Caudate nucleus (tissue), 63 donors: ENCODE measurements at places on chromosomes 2 and 18.
A peak's percentile ranks its signal among the peaks of the same experiment; 100 is the strongest.

GRCh38 chr18:79245517-79246001, 150.2 kb upstream of the NFATC1 start:
- DNase-seq: no peak

DNA sequence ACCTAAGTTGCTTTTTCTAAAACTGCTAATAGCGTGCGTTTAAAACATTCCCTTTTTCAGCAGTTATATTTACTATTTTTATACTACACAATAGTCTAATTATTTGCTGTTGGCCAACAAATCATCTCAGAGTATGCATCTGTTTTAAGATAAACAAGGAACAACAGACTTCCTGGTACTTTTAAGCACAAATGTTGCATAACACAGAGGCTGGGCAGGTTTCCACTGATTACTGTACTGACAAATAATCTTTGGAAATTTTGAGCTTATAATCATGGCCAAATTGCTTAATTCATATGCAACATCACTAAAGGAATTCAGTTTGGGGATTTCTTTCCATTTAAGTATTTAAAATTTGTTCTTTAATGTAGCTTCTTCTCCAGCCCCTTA, 737.4 kb upstream of the SALL3 start:
- DNase-seq: no peak

GRCh38 chr2:219551441-219552381, 7.9 kb downstream of the TMEM198 start:
- DNase-seq: no peak

DNA sequence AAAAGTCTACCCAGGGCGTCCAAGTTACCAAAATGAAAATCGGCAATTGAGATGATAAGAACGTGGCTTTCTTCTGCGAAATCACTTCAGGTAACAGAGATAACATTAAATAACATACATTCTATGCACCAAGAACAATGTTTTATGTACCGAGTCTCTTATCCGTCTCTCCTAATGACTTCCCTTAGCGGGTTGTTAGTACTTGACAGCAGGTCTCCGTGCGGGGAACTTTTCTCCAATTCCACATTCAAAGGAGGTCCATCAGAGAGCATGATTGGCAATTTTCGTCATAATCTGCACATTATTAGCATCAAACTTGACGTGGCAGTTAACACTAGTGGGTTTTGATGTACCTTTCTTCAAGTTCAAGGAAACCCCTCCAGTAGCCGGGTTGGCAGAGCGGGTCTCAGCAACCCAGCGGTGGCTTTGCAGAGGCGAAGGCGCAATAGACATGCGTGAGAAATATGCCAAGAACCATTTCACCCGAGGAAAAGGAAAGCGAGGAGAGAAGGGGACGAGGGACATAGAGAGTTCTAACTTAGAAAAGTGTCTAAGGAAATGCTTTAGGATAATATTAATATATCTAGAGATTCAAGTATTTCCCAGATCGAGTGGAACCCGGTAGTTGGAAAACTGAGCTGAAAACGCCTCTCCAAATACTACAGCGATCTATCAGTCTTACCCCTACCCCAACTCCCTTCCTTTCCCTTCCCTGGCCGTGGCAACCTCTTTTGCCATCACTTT, 5.0 kb downstream of the EVX2 start:
- DNase-seq: no peak

DNA sequence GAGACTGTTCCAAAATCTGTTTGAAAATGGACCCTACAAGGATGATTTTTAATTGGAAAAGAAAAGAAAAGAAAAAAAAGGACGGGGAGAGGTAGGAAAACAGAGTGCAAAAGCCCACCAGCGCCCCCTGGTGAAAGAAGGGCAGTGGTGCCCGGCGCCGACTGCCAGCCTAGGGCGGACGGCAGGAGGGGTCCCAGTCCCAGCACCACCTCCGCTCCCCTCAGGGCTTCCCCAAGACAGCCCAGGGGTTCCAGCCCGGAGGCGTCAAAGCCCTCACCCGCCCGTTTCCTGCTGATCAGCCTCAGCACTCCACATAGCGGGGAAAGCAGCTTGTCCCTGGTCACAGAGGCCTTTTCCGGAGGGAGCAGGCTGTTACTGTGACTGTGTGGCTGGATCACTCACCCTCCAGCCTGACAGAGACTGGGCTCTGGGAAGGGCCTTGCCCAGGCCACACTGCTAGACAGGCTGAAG, 213.9 kb downstream of the TFCP2L1 start:
- DNase-seq: peak; percentile 58

DNA sequence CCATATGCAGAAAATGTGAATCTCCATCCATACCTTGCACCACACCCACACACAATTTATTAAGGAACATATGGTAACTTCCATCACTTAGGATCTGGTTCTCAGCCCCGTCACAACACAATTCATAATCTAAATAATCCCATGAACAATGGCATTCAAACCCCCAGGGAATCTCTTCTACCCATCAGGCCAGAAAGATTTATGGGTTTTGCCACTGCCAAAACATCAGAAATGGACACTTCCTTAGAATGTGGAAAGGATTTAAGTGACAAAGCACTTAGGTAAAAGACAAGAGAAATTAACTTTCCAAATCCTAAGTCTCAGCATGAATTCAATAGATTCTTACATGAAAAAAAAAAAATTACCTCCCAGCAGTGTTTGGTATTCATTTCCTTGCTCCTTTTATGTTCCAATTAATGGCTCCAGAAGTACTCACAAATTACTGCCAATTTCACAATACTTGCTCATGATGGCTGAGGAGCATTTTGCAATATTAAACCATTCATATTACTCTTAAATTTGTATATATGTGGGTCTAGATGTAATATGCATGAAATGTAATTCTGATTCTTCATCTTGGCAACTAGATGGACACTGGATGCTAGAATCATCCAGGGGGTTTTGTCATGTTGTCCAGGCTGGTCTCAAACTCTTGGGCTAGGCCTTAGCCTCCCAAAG, 56.5 kb upstream of the TMEM247 start:
- DNase-seq: no peak

GRCh38 chr2:239898292-239898925, 126.7 kb downstream of the NDUFA10 start:
- DNase-seq: no peak

- DNase-seq: peak; percentile 9
Observed at GRCh38 chr2:230219419-230220331, at the start of gene SP110. TSS of gene SP110 (minus strand) at chr2:230219984. CDS start at chr2:230216927, 3,057 bp downstream.

GRCh38 chr18:48695671-48696070, 156.8 kb downstream of the CTIF start:
- no peak for DNase-seq

DNA sequence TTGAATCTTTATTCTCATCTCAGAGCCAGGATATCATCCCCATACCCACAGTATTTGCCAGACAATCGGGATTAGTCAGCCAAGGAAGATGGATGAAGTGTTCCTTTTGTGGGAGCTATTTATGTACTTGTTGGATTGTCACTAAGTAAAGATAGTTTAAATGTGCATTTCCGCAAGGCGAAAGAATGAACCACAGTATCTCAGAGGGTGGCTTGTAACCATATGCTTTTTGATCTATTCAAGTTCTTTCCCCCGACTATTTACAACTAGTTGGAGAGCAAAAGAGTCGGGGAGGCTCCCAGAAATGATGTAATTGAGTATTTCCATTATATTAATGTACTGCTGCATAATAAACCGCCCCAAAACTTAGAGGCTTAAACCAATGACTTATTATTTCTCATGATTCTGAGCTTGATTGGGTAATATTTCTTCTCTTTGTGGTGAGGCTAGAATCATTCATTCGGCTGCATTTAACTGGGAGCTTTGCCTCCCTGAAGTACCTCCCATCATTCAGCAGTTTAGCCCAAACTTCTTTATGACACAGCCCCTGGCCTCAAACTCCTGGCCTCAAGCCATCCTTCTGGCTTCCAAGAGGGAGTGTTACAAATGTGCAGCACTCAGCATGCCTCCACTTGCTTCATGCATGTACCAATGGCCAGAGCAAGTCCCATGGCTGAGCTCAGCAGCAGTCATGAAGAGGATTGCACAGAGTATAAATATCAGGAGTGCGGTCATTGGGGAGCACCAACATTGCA, 423.7 kb downstream of the METTL4 start:
- DNase-seq: no peak

DNA sequence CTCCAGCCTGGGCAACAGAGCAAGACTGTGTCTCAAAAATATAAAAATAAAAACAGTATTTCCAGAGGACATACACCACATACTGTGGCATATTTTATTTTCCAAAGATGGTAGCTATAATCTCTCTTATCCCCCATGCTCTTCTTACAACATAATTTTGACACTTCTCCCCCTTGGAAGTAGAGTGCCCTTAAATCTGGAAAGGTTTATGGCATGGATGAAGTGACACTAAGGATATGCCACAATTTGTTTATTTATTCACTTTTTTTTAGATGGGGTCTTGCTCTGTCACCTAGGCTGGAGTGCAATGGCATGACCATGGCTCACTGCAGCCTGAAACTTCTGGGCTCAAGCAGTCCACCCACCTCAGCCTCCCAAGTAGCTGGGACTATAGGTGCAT, 56.7 kb downstream of the HNRNPLL start:
- no peak for DNase-seq

- DNase-seq: no peak
Observed at GRCh38 chr2:60541056-60541651, 12.3 kb downstream of the BCL11A start.

GRCh38 chr2:135299658-135300244, 231.3 kb downstream of the ZRANB3 start:
- no peak for DNase-seq

- no peak for DNase-seq
Observed at GRCh38 chr18:9474108-9474982, 968 bp upstream of the RALBP1 start.

GRCh38 chr18:79698668-79699335, 19.2 kb downstream of the CTDP1 start:
- DNase-seq: no peak

- DNase-seq: peak; percentile 78
Observed at GRCh38 chr18:47150029-47150823, at the start of gene HDHD2. TSS of gene HDHD2 (minus strand) at chr18:47150500. CDS start at chr18:47136439, 14,061 bp downstream.

GRCh38 chr2:74316627-74317295, 26.5 kb downstream of the SLC4A5 start:
- DNase-seq: no peak

DNA sequence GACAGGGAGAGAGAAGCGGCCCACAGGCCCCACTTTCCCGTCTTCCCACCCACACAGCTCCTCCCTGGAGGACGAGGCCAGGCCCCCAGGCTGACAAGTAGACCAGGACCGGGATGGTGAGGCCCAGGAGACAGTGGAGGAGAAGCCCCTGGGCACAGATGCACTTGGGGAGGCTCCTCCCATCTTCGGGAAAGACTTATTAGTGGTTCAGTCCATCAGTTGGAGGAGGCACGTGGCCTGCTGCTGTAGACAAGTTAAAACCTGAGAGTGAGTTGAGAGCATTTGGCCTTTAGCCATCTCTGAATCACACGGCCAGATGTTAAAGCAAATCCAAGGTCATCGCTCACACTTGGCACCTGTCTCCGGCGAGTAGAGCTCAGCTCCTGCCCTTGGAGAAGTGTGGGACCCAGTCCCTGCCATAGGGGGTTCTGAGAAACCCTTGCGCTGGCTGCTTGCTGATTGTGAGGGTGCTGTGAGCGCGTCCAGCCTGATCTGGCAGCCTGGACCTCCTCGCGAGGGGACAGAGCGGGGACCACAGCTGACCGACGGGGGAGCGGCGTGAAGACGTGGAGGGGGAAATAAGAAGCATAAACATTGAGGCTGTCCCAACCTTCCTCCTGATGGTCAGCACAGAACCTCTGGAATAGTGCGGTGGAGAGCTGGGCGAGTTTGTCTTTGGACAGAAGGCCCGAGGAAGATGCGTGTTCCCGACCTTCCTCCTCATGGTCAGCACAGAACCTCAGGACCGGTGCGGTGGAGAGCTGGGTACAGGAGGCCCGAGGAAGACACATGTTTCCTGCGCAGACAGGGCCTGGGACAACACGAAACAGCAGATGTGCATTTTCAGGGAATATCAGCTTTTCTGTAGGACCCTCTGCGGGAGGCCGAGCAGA, 24.7 kb upstream of the ALLC start:
- no peak for DNase-seq

- no peak for DNase-seq
Observed at GRCh38 chr2:120149406-120149805, 73.8 kb downstream of the TMEM185B start.

DNA sequence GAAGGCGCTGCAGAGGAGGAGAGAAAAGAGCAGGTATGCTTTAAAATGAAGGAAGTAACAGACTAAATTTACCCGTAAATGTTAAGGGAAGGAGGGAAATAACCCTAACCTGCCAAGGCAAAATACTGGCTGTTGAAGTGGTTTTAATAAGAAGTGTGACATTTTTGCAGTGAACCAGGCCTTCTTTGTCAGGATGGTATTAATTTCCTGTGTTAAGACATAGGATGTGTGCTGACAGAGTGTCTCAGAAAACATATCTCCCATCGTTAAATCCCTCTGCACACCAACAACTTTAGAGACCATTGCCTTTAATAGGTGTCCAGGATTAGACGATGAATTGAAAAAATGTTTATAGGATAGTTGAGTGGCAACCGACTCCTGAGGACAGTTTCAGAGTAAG, 9.9 kb downstream of the TTC39C start:
- no peak for DNase-seq

DNA sequence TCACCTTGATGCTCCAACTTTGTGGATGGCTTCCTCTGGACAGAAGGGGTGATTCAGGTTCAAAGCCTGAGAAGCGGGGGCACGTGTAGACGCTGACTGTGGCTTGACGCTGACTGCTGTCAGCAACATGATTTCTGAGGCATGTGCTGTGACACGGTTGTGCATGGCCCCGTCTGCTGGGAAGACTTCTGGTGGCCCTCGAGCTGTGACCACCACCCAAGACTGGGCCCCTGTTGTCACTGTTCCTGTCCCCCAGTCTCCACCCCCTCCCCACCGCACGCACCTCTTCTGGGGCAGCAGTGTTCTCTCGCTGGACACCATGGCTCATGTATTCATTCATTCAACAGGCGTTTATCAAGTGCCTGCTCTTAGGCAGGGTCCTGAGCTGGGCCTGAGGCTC, 245.0 kb downstream of the FAM210A start:
- DNase-seq: no peak

DNA sequence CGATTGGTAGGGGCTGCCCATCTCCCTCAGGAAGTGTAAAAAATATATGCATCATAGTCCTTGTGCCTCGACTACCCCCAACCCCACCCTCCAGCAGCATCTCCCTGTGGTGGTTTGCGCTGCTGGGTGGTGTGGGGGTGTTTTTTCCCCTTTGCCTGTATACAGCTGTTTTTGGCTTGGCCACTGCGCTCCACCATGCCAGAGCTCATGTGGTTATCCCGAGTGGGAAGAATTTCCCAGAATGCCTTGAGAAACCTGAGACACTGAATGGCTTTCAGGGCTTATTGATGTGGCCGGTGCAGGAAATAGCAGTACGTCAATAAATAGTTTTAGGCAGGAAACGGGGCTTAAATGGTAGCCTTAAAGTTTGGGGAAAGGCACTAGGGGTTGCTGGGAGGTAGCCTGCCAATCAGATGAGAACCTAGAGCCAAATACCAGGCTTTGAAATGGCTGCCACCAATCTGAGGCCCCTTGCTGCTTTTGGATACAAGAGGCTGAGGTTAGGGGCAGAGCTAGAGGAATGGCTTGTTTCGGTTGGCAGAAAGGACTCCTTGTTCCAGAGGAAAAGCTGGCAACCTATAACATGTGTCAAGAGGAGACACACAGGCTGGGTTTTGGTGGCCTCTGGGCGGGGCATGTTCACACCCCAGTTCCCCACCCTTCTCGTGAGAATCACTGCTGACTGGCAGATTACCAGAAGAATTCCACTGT, 144.1 kb downstream of the SMAD7 start:
- DNase-seq: no peak

- DNase-seq: no peak
Observed at GRCh38 chr2:159758686-159759085, 39.3 kb downstream of the CD302 start.

GRCh38 chr2:187451510-187451909, 3.5 kb upstream of the CALCRL start:
- DNase-seq: no peak
